CD14-positive monocyte (primary cell): ENCODE measurements at places on chromosomes 11 and 22.

- DNase-seq: no peak
These were observed 85.5 kb downstream of the PACS1 start for GRCh38 chr11:66155387-66156073.

DNA sequence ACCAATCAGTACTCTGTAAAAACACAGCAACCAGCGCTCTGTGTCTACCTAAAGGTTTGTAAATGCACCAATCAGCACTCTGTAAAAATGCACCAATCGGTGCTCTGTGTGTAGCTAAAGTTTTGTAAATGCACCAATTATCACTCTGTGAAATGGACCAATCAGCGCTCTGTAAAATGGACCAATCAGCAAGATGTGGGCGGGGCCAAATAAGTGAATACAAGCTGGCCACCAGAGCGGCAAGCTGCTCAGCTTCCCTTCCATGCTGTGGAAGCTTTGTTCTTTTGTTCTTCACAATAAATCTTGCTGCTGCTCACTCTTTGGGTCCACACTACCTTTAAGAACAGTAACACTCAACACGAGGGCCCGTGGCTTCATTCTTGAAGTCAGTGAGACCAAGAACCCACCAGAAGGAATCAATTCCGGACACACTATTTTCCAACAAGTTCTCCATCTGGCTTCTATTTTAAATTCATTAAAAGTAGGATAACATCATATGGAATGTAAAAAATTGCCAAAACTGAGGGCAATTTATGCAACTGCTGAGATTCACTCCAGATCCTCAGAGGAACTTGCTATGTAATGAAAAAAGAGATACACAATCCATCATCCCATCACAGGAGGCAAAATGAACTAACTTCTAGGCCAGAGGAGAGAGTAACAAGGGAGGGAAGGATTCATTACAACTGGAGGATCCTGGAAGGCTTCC, 3.1 kb upstream of the PANX1 start:
- no peak for DNase-seq

DNA sequence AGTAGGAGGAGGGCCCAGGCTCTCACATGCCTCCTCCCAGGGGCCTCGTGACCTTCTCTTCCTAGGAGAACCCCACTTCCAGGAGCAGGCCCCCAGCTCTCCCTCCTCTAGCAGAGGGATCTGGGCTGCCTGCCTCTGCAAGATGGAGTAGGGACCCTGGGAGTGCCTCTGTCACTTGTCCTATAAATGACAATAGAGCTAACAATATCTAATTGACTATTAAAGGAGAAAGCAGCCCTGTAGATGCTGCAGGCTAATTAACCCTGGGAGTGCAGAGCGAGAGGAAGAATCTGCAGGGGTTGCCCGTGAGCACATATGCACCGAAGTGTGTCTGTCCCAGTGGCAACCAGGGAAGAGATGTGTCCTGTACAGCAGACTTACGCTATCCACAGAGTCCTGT, 184.4 kb downstream of the GRIK4 start:
- no peak for DNase-seq

DNA sequence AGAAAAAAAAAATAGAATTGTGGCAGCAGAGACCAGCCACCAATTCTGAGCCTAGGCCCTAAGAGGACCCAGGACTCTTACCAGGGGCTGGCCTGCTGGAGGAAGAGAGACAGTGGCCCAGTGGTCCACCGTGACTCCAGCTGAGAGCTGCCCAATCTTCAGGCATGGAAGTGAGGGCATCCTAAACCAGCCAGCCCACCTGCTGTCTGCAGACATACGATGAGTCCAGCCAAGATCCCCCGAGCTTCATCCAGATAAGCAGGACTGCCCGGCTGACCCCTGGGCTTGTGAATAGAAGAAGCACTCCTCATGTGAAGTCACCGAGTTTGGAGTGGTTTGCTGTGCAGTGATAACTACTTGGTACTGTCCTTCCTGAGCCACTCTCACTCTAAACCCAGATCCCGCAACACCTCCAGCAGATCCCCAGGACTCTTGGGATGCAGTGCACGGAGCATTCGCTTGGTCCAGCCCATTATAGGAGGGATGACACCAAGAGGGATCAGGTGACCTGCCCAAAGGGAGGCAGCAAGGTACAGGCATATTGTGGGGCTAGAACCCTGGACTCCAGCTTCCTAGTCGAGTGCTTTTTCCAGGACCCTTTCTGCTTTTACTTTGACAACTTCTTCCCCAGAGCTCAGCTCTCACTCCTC, 41.7 kb upstream of the FGF3 start:
- no peak for DNase-seq

DNA sequence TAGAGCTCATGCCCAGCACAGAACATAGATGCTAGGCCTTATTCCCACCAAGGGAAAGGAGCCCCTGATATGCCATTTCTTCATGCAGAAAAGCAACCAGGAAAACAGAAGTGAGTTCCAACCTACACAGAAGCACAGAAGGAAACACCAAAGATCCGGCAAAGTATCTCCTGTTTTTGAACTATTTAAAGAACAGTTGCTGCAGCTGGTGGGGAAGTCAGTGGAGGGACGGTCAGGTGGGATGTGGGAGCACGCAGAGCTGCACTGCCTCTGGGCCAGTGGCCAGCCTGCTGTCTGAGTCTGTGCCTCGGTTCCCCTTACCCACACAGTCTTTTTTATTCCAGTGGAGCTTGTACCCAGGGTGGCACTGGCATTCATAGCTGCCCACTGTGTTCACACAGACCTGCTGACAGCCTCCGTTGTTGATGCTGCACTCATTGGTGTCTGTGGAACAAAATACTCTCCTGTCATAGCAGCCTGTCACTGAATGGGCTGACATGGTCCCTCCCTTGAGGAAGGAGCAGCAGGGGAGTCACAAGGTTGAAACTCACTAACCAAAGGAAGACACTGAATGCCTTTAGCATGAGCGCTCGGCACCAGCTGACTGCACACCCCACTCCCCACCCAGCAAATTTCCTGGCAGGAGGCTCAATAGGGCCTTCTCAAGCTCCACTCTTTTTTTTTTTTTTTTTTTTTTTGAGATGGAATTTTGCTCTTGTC, 37.9 kb downstream of the SCUBE2 start:
- DNase-seq: no peak

GRCh38 chr11:105033781-105034180, 1.2 kb downstream of the CASP1 start:
- DNase-seq: no peak

DNA sequence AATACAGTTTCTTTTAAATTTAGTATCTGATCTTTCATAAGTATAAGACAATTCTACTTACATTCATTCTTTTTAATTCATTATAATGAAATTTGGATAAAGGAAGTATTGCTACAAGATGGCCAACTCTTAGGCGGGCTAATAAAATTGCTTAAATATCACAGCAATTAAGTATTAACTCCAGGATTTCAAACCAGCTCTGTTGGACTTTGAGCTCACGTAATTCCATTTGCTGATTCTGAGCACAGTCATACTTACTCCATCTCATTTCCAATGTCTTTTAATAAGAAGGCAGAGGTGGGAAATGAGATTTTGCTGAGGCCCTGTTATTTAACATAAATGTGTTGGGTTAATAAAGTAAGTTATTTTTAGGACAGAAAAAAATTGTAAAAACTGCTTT, 748.1 kb downstream of the KCNA4 start:
- DNase-seq: no peak

DNA sequence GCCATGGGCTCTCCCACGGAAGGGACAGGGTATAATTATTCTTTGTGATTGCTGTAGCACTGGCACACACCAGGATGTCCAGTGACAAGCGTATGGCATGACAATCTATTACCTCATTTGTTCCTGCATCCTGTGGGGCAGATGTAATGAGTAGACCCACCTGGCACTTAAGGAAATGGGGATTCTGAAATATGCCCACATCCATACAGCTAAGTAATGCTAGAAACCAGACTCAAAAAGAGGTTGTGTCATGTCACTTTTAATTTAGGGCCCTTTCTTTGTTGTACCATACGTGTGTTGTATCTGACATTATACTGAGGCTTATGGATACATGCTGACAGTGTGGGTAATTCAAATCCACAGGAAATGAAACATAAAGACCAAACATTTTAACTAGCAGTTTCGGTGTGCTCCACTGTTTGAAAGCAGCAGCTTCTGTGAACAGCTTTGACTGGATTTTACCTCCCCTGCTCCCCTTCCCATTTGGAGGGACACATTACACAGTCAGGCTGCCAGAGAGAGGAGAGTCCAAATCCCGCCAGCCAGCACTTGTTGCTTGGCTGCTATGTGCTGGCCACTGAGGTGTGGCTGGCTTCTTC, 21.2 kb downstream of the GRAMD1B start:
- no peak for DNase-seq

GRCh38 chr11:106763501-106763900, 254.8 kb downstream of the GUCY1A2 start:
- no peak for DNase-seq

DNA sequence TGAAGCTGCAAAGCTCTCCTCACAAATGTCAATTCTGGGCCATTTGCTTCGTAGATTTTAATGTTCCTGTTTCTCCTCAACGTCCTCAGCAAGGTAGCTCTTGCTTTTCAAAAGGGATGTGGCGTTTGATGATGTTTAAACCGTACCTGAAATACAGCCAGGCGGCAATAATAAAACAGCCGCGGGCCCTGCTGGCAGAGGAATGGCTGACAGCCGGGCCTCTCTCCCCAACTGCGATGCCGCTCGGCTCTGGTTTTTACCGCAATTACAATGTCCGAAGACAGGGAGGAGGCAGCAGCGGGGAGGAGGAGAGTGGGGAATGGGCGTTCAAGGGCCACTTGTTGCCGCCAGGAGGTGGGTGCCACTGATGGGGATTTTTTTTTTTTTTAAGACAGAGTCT, 27.5 kb downstream of the MACROD1 start:
- no peak for DNase-seq

DNA sequence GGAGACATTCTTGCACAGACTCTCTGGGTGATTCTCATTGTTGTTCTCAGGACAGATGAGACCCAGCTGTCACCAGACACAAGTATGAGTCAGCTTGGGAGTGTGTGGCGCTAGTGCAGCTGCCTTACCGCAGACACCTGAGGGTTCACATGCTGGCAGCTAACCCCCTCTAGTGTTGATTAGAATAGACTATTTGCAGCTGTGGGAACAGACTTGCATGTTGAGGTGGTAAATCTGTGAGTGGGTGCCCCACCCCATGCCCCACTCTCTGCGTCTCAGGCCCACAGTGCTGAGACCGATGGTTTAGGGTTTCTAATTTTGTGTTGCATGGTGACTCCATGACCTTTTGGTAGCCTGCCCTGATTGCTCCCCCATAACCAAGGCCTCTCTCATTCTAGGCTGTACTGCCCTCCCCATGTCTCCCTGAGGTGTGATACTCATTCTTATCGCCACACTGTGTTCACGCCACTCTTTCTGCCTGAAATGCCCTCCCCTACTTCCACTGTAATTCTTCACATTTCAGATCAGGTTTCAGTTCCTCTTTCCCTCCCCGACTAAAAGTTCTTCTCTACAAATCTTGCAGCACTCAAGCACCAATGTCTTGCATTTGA, 73.7 kb upstream of the KIRREL3 start:
- no peak for DNase-seq

DNA sequence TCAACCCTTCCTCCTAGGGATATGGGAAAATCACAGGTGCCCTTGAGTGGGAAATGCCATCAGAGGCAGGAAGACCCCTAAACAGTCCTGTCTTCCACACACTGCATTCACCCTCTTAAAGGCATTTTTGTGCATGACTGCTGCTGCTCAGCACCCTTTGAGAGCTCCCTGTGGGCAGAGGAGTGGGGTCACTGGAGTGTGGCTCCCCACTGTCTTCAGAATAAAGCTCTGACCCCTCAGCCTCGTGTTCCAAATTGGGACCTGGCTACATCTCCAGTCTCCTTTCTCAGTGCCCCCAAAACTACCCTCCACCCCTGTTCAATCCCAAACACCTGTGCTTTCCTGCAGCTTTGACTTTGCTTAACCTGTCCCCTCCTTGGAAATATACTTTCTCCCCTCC, 46.6 kb downstream of the CHRDL2 start:
- DNase-seq: no peak

DNA sequence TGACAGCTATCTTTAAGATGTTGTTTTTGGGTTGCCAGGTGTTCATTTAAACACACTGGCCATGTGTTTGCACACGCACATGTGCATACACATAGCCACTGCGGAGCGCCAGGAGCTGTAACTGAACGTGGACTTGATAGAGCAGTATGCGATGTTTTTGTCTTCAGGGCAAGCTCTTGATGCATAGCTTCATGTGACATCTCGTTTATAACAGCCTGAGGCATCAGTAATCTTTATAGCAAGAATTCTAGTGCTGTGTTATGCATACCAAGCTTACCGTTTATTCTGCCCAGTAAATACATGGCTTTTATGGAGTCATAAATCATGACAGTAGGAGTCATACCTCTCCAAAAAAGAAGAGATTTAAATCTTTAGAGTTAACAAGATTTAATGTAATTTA, 87.0 kb downstream of the ATXN10 start:
- no peak for DNase-seq

- no peak for DNase-seq
These were observed 145.6 kb downstream of the CSNK2A3 start for GRCh38 chr11:11207428-11207827.

GRCh38 chr11:126282361-126282735, 545 bp upstream of the TIRAP start:
- DNase-seq: peak; percentile 12

DNA sequence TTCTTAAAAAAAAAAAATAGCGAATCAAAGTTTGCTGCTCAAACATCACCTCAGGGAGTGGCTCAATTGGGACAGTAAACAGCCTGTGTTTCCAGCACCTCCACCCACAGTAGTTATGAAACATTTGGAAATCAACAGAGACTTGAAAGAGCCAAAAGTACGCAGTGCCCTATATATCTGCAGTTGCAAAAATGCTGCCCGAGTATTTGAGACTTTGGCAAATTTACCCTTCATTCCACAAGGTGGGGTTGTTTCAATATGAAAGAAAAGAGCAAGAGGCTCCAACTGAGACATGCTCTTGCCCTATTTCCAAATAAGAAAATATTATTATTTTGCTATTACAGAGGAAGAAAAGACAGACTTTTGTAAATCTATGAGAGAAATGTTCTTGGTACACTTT, 851.1 kb upstream of the RAG2 start:
- no peak for DNase-seq

DNA sequence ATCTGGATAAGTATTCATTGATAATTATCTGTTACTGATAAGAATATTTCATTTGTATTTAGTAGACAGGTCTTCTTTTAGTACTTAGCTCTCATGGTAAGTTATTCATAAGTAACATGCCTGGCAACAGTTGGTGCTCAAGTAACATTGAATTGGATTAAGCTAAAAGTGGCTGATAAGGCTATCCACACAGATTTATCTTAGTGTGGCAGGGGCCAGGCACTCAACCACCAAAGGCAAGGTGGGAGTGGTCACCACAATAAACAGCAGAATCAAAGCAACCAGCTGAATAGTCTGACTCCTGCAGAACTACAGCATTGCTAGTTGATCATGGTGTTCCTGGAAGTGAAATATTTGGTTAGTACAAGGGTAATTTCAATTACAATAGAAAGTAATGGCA, 33.0 kb upstream of the NARS2 start:
- no peak for DNase-seq

DNA sequence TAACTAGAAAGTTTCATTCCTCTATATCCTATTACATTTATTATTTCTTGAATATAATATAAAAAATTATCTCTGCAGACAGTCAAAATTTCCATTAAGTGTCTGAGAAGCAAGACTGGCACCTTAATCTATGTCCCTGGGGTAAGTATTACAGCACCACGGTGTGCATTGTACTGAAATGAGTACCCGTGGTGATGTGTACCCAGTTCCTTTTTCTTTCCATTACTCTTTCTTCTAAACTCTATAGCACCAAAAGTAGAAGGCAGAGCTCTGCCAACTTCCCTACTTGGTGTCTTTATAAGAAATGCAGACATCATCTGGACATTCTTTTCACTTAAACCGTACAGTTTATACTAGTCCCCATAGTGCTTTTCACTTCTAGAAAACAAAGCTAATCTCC, 161.7 kb downstream of the GUCY1A2 start:
- no peak for DNase-seq

- peak; percentile 65 for DNase-seq
These were observed 365.7 kb upstream of the CADM1 start for GRCh38 chr11:115869780-115870431.
